ENCODE measurements at places on chromosomes 7 and 10.

DNA sequence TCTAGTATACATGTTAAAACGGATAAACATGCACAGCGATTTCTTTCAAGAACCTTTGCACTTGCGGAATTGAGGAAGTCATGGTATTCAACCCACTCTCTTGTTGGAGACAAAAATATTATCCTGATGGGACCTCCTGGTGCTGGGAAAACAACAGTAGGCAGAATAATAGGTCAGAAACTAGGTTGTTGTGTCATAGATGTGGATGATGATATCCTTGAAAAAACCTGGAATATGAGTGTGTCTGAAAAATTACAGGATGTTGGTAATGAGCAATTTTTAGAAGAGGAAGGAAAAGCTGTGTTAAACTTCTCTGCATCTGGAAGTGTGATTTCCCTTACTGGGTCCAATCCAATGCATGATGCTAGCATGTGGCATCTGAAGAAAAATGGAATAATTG lies 6.9 kb downstream of the THNSL1 start:
- no peak for DNase-seq

GRCh38 chr10:6146921-6147320 lies 55.8 kb upstream of the PFKFB3 start:
- DNase-seq, result no peak

GRCh38 chr7:36966039-36966438 lies 241.7 kb upstream of the AOAH start:
- DNase-seq, result no peak

DNA sequence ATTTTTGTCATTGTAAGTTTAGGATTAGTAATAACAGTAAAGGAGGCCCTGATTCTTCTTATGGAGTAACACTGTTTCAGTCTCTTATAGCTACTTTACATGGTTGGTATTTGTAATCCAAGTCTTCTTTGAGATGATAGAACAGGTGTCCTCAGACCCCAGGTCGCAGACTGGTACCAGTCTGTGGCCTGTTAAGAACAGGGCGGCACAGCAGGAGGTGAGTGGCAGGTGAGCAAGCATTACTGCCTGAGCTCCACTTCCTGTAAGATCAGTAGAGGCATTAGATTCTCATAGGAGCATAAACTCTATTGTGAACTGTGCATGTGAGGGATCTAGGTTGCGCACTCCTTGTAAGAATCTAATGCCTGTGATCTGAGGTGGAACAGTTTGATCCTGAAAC lies 77.3 kb downstream of the STK31 start:
- DNase-seq, result no peak

GRCh38 chr10:130495891-130496636 lies 359.9 kb downstream of the GLRX3 start:
- peak; percentile 2 for DNase-seq

GRCh38 chr10:126425489-126426065 lies 37.3 kb upstream of the ADAM12 start:
- DNase-seq, result no peak

DNA sequence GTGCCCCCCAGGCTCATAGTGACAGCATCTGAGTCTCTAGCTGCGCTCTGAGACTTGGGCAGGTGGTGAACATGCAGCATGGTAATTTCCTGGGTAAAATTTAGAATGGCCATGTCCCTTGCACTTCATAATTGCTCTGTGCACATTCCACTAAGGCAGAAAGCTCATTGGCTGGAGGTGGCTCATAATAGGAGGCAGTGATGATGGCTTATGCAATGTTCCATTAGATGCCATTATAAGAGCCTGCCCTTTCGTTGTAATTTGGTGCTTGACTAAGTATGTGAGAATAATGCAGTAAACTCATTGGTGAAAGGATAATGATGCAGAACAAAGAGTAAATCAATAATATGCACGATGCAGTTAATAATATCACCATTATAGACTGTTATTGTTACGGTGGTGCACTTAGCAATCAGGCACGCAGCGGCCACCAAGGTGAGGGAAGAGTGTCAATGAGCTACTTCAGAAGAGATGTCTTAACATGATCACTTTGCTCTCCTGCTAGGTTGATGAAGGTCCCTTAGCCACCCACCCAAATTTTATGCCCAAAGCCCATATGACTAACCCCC lies 545.9 kb downstream of the KCNMA1 start:
- DNase-seq, result no peak

- no peak for DNase-seq
Observed at GRCh38 chr10:128096486-128097199, 29.6 kb downstream of the MKI67 start.

DNA sequence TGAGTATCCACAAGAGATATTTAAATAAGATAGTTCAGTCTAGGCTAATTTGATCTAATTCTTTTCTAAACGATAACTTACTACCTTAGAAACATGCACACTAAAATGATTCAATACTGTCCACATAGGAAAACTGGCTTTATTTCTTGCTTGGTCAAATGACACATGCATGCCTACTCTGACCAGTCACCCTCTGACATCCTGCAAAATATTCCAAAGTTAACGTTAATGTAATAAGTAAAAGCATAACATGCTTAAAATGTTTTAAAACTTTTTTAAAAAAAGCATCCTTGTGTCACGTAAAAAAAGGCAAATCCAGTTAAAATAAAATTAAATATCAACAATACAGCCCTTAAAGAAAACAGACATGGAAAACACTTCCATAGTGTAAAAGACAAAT lies 70.2 kb downstream of the UBE2H start:
- DNase-seq, result no peak

- peak; percentile 75 for DNase-seq
Observed at GRCh38 chr7:121761399-121761798, 111.6 kb upstream of the PTPRZ1 start.

- no peak for DNase-seq
Observed at GRCh38 chr7:44775383-44776107, 20.9 kb upstream of the PPIA start.

GRCh38 chr10:77586719-77587415 lies 50.7 kb downstream of the KCNMA1 start:
- no peak for DNase-seq

DNA sequence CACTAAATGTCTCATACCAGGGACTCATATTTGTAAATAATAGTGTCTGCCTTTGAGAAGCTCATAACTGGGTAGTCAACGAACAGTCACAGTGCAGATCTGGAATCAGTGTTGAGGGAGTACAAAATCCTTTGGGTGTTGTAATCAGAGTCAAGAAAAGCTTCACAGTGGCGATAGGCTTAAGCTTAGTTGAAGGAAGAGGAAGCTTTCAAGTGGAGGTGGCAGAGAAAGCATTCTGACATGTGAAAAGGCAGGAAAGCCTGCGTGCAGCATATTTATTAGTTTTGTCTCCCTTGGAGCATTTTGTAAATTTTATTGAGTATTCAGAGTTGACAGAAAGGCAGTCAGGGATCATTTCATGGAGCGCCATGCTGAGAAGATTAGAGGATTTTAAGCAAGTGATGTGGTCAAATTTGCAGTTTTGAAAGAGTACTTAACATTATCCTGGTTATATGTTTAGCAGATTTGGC lies 104.9 kb downstream of the ADK start:
- DNase-seq, result no peak

- no peak for DNase-seq
Observed at GRCh38 chr7:78260826-78261225, 462.3 kb downstream of the PHTF2 start.

DNA sequence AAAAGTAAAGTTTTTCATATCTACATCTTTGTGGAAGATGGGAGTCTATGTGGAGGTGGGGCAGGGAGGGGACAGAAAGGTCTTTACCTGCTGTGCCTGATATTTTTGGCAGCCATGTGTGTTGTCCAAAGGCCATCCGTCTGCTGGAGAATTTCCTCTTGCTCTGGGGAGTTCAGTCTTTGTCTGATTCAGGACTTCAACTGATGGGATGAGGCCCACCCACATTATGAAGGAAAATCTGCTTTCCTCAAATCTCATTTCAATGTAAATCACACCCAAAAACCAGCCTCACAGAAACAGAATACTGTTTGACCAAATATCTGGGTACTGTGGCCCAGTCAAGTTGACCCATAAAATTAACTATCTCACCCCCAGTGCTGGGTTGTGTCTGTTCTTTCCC lies 12.5 kb upstream of the ITIH5 start:
- no peak for DNase-seq

- no peak for DNase-seq
Observed at GRCh38 chr7:86158111-86158510, 485.6 kb upstream of the GRM3 start.

GRCh38 chr10:69489506-69490090 lies 38.3 kb downstream of the TSPAN15 start:
- DNase-seq, result no peak

- no peak for DNase-seq
Observed at GRCh38 chr10:128077155-128077875, 48.9 kb downstream of the MKI67 start.
